ENCODE measurements at places on chromosomes 7 and 10.

GRCh38 chr7:18607025-18607424, 111.5 kb downstream of the HDAC9 start:
- no peak for DNase-seq

- DNase-seq, result no peak
These were observed 47.6 kb upstream of the PDE1C start for GRCh38 chr7:32117837-32118236.

GRCh38 chr10:28293236-28294168, 9.4 kb downstream of the MPP7 start:
- no peak for DNase-seq

DNA sequence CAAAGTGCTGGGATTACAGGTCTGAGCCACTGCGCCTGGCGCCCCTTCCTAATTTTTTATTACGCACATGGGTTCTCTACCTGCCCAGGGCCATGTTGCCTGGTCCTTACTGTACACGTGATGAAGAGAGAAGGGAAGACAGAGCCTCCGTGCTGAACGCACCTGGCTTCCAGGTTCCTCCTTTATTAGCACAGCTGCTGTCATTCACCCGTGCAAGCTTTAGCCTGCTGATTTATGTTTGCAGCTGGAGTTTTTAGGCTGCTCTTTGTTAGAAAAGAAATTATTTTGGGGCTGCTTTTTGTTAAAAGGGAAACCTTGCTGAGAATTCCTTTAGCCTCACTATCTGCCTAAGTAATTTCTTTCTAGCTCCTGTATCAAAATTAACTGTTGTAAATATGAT, 417.0 kb downstream of the CALN1 start:
- DNase-seq, result no peak

DNA sequence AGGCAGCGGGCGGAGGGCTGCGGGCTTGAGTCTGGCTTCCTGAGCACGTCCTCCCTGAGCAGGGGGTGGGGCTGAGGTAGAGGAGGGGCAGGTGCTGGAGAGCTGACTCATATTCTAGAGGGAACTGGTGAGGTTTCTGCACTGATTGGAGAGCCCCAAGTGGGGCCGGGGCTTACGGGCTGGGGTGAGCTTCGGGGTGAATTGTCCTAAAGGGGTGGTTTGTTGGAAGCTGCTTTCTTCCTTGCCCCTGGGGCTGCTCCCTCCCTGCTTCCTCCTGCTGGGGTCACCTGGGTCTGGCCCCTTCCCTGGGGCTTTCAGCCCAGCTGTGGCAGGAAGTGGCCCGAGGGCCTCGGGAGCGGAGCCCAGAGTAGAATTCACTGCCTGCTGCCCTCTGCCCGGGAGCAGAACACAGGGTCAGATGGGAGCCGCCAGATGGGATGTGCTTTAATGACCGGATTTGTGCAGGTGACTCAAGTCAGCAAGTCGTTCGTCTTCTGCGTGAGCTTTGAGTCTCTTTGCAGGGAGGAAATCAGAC, 48.6 kb downstream of the FAM20C start:
- DNase-seq, result no peak

DNA sequence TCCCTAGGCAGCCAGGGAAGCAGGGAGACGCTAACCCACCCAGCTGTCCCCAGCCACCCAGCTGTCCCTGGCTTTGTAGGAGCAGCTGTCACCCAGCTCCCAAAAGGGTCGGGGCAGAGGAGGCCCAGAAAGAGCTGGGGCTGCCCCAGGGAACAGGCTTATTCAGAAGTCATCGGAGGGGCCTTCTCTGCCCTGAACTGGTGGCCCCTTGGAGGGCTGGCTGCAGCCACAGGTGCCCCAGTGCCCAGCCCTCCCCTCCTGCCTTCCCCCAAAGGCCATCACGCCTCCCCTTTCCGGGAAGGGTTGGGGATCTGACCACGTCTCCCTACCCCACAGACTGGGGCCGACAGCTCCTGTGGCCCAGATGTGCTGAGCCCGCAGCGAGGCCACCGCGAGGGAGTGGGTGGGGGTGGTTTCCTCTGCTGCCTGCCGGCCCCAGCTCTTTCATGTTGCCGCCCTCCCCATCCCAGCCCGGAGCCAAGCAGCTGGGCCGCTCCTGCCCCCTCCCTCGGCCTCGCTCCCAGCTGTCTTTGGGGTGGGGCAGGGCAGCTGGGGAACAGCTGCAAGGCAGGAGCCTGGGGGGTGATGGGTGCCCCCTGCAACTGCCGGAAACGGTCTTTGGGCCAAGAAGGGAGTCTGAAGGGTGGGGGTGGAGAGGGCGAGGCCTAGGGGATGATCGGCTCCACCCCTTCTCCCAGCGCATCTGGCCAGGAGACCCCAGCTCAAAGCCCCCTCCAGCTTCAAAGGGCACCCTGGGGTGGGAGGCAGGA, 16.8 kb downstream of the TRIM8 start:
- DNase-seq, result peak; percentile 89

DNA sequence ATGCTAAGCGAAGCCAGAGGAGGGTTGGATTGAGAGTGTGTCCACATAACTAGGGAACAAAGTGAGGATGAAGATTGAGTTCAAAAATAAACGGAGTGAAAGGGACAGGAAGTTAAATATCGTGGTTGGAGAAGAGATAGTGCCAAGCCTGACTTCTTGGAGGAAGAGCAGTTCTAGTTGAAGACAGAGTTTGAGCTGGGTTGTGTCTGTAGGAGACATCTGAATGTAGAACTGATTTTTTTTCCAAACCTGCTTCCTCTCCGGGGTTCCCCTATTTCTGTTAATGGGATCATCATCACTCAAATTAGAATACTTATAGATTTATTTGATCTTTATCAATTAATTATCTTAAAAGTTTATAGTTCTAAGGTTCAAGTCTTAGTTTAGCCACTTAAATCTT, 35.6 kb downstream of the SP4 start:
- DNase-seq, result no peak

- DNase-seq, result no peak
These were observed 28.8 kb downstream of the ITGB8 start for GRCh38 chr7:20359341-20359963.

- no peak for DNase-seq
These were observed 238.5 kb downstream of the SEMA3A start for GRCh38 chr7:83956104-83956503.

DNA sequence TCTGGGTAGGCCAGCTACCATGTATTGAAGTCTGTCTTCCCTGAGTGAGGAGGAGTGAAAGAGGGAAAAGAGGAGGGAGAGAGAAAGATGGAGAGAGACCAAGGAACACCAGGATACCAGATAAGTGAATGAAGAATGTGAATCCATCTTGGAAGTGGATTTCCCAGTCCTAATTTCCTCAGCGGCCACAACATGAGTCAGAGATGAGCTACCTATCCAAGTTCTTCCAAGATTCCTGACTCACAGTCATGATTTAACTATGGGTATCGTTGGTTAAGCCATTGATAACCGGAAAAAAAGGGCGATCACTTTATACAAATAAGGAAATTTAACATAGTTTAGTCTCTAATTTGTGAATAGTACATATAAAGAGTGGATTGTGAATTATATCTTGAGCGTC, 561.8 kb downstream of the ATRNL1 start:
- DNase-seq, result no peak

- no peak for DNase-seq
These were observed 98.5 kb downstream of the GNAI1 start for GRCh38 chr7:80232979-80233724.

DNA sequence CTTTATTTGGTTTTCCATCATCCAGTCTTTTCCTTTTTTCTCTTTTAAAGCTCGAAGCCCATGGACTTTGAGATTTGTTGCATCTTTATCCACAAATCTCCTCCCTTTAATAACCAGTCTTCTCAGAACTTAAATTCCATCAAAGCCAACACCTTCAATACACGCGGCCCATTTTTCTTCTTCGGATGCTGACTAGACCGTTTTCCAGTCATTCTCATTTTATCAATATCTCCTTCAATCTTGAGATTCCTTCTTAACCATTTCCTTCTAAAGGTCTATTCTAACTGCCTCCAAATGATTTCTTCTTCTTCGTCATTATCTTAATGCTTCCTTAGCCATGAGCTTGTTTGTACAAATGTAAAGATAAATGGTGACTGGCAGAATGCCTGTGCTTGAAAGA, 173.5 kb downstream of the BAMBI start:
- no peak for DNase-seq

GRCh38 chr7:4670791-4671190, 11.3 kb upstream of the FOXK1 start:
- DNase-seq, result no peak

GRCh38 chr7:11175887-11176286, 202.2 kb downstream of the PHF14 start:
- no peak for DNase-seq

DNA sequence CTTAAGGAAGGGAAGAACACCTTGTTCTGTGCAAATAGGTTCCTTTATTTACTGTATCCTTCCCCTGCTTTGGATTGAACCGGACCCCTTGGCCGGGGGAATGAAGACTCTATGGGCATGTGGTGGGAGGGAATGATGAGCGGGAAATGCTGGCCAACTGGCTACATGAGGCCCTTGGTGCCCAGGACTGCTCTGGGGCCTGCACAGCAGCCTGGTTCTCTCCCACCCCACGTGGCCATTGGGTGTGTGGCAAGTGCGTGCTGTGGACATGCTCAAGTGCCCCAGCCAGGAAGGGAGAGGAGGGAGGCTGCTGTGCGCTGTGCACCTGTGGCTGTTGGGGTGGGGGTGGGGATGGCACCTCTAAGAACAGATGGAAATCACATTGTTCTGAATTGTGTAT, 917.0 kb upstream of the GHITM start:
- no peak for DNase-seq

GRCh38 chr7:47741984-47742383, 160.1 kb upstream of the TNS3 start:
- no peak for DNase-seq

DNA sequence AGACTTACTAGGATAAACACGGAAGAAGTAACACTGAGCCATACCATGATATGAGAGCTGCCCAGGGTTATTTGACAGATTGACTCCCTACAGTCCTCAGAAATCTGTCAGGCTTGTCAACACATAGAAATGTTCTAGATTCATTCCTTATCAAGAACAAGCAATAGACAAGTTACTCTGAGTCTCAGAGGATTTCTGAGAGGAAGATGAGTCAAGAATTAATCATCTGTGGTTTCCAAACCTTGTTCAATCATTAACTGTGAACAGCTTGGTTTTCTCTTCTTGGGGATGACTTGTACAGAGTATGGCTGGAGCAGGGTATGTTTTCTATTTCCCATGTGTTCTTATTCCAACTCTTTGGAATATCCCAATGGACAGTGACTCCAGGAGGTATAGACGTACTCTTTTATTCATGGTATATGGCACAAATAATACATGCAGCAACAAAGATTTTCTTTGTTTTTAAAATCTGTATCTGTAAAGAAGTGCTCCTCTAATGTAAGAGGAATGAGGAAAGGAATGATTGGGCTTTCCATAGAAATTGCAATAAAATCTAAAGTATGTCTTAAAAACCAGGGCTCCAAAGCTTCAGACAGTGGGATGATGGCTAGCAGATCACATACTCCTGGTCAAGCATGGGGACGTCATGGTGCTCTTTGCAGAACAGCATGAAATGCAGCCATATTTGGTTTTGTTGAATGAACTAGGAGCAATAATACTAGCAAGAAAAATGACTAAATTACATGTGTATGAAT, 11.9 kb upstream of the SFR1 start:
- no peak for DNase-seq

GRCh38 chr7:12357508-12357907, 46.2 kb downstream of the VWDE start:
- no peak for DNase-seq

DNA sequence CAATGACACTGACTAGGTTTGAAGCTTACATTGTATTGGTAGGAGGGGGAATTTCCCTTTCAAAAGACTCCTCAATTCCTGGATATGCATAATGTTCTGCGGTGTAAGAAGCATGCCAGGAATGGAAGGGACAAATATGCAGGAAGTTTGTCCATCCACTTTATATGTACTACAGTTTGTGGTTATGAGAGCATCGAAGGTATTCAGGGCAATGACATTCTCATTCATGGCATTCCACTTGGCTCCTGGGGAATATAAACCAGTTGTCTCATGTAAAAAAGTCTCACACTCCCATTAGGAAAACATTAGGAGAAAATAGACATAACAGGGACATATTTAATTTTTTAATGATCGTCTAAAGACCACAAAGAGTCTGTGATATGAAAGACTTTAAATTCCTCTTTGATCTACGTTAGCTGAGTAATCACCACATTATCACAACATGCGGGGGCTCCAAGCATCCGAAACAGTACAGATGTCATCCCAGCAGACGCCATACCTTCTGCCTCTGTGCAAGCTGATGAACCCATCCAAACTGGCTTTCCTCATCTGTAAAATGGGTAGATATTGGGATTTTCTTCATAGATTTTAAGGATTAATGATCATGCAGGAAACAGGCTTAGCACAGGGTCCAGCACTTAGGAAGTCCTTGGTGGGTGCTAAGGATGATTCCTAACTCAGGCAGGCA, 675.3 kb downstream of the INHBA start:
- DNase-seq, result no peak

DNA sequence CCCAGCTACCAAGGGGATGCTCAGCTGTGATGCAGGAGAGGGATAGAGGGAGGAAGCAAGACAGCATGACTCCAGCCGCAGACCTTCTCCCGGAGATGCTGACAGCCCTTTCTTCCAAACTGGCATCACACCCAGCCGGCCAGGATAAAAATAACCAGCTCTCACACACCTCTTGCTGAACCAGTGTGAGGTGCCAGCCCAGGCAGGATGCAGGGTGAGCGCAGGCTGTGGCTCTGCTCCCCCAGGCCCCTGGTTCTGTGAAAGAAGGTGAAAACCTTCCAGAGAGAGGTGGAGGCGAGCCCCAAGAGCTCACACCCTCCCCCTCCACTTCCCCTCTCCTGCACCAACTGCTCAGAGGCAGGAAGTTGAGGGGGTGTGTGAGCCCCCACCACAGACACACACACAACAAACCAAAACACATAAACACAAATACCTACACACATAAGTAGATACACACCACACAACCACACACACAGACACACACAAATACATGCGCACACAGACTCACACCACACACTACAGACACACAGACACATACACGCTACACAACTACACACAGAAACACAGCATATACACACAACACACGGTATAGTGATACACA, 4.0 kb downstream of the GPR15LG start:
- DNase-seq, result no peak

All from left hindlimb (tissue), 1 donor.